ENCODE measurements at places on chromosomes 2 and 18. TPM values are rescaled to one million over a fixed set of nuclear protein-coding genes. Genes with fewer than 3 reads are reported as not detected.

GPR75 gene
- 1.8 TPM for total RNA-seq

MBP gene
- total RNA-seq, result 97.7 TPM

DNAH6 gene
- total RNA-seq, result 0.52 TPM

CHRNG gene
- not detected for total RNA-seq

CNDP1 gene
- 0.23 TPM for total RNA-seq

CRYGD gene
- total RNA-seq, result not detected

ALK gene
- not detected for total RNA-seq

DPP4 gene
- total RNA-seq, result 57.3 TPM

ANKRD30B gene
- not detected for total RNA-seq

SNTG2 gene
- 6.3 TPM for total RNA-seq

CNTNAP5 gene
- total RNA-seq, result not detected

Data from T-helper 17 cell (primary cell).